ENCODE measurements at places on chromosomes 6 and 20.
A peak's percentile ranks its signal among the peaks of the same experiment; 100 is the strongest.

GRCh38 chr6:73519926-73520687, 725 bp downstream of the EEF1A1 start:
- H3K27me3 ChIP-seq, result no peaks in the 10 kb centered on the region
- peaks cover 3% of the 10 kb centered on the region for H3K4me1 ChIP-seq
- peak overlapping the region; percentile 98 for H3K4me3 ChIP-seq

- H3K27me3 ChIP-seq, result no peaks in the 10 kb centered on the region
- no peaks in the 10 kb centered on the region for H3K36me3 ChIP-seq
- DNase-seq, result no peak
- no peak overlapping the region for H3K27ac ChIP-seq
Measured at GRCh38 chr6:38695227-38695900, 7.6 kb downstream of the GLO1 start.

- no peaks in the 10 kb centered on the region for H3K36me3 ChIP-seq
- no peak overlapping the region for H3K27ac ChIP-seq
- H3K4me1 ChIP-seq, result no peaks in the 10 kb centered on the region
Measured at GRCh38 chr6:40377173-40377806, 209.9 kb downstream of the LRFN2 start.

GRCh38 chr20:30922129-30922528, 335.3 kb upstream of the DEFB115 start:
- no peaks in the 10 kb centered on the region for H3K4me1 ChIP-seq
- no peak overlapping the region for H3K4me3 ChIP-seq
- H3K27ac ChIP-seq, result no peak overlapping the region
- no peaks in the 10 kb centered on the region for H3K36me3 ChIP-seq
- peak; percentile 62 for DNase-seq
- H3K27me3 ChIP-seq, result no peaks in the 10 kb centered on the region

DNA sequence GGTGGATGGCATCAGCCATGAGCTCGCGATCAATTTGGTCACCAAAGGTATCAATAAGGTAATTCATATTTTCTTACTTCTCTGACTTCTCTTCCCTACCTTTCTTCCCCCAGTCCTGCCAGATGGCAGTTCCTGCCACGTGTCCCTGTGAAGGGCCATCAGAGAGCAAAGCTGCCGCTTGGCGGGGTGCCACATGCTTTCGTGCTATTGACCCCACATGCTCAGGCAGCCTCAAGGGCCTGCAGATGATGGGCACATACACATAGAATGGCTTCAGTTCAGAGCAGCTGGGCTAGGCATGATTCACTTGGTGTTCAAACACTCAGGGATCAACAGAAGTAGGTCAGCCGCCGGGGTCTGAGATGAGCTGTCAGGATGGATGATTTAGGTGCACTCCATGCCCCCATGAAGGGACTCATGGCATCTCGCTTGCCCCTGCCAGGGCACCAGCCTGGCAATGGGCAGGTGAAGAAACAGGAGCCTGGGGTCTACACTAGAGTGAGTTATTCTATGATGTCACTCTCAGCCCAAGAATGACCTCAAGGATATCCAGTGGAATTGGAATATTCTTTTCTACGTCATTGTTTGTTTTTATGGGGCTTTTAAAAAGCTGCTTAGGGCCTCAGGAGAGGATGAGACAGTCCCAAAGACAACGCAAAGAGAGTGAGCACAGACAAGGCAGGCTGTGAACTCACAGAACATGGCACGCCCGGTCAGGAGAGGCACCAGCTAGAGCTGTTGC, 25.5 kb downstream of the BANF2 start:
- H3K27me3 ChIP-seq, result no peaks in the 10 kb centered on the region
- no peaks in the 10 kb centered on the region for H3K4me1 ChIP-seq
- no peaks in the 10 kb centered on the region for H3K36me3 ChIP-seq
- no peak for DNase-seq
- H3K27ac ChIP-seq, result no peak overlapping the region

DNA sequence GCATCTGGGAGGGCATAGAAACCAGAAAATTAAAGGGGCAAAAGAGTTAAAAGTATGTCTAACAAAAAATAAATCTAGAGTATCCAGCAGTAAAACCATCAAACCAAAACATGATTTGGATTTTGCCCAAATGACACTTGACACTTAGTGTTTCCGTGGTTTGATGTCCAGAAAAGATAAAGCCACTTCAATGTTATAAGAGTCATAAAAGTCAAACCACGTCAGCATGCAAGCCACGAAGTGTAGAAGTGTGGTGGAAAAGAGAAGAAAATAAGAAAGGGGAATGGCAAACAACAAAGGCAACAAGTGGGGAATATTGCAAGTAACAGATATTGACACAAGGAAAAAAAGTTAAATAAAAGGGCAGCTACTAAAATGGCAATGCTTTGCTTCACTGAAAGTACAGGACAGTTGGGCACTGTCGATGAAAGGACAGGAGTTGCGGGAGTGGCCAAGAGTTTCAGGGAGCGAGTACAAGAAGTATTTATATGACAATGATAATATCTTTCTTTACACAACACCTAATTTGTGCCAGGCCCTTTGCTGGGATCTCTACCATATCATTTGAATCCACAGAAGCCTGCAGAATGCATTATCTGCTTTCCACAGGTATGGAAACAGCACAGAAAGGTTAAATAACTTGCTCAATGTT, 6.3 kb upstream of the HDDC2 start:
- no peak overlapping the region for H3K4me3 ChIP-seq
- H3K36me3 ChIP-seq, result no peaks in the 10 kb centered on the region
- H3K27me3 ChIP-seq, result no peaks in the 10 kb centered on the region
- no peak for DNase-seq
- peaks cover 2% of the 10 kb centered on the region for H3K4me1 ChIP-seq

- no peak overlapping the region for H3K4me3 ChIP-seq
- H3K36me3 ChIP-seq, result no peaks in the 10 kb centered on the region
- H3K4me1 ChIP-seq, result no peaks in the 10 kb centered on the region
Measured at GRCh38 chr6:40528051-40528450, 59.1 kb downstream of the LRFN2 start.
